Sciatic nerve (tissue), 2 donors: ENCODE measurements at places on chromosomes 4 and X. TPM values are rescaled to one million over a fixed set of nuclear protein-coding genes. Genes with fewer than 3 reads are reported as not detected.

Gene AKAP14
- not detected for total RNA-seq

Gene SPANXA1
- total RNA-seq: not detected

Gene RTL9
- total RNA-seq: 0.09 TPM

Gene PITX2
- not detected for total RNA-seq

Gene GAGE1
- not detected for total RNA-seq

Gene SLITRK4
- 1.5 TPM for total RNA-seq

Gene ANKRD50
- 38.4 TPM for total RNA-seq

DNA sequence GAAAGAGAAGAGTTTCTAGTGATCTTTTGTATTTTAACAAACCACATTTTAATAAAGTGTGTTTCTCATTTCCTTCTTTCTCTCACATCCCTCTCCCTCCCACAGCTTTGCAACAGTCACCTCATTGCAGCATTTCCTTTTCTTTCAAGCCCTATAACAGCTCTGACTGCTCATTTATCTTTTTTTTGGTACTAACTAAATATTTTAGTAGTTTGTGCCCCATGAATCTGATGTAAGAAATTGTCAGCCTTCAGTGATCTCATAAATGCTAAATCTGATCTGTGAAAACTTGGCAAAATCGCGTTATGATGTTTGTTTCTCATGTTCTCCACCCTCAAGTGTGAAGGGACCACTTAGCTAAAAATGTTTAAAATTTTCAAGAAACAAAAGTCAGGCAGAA is 258.5 kb upstream of the SLIT2 start:
- DNase-seq: no peak

GRCh38 chrX:28520786-28521185 is 66.5 kb upstream of the IL1RAPL1 start:
- DNase-seq: no peak

GRCh38 chr4:139901531-139902320 is 236.1 kb downstream of the MGST2 start:
- no peak for DNase-seq

DNA sequence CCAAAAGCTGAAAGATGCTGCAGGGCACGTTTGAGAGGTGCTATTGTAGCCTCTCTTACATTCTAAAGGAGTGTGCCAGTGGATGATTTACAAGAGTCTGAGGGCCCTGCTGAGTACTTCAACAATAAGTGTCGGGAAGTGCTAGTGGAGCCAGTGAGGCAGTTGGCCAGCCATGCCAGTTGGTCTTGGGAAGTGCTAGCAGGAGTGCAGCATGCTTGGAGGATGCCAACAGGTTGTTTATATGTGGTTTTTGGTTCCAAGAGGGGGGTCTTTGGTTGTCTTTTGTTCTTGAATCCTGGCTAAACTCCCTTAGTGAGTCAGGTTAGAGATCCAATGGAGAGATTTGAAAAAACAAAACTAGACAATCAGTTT is 335.3 kb downstream of the PABPC4L start:
- no peak for DNase-seq

GRCh38 chrX:130575831-130576389 is 174.1 kb downstream of the RBMX2 start:
- peak; percentile 60 for DNase-seq

DNA sequence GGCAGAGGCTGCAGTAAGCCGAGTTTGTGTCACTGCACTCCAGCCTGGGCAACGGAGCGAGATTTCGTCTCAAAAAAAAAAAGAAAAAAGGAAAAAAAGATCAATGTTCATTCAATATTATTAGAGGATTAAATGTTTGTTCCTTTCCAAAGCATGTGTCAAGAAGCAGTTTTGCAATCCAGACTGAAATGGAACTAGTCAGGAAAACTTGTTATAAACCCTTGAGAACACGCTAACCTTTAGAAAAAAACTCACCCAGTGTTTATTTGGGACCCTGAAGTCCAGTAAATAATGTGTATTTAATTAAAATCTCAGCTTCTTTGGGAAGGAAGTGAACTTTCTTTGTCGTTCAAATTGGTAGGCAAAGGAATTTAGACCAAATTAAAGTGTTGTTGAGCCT is 16.4 kb upstream of the PRSS12 start:
- no peak for DNase-seq
